A172 (cell line): ENCODE measurements at places on chromosomes 4 and X.

DNA sequence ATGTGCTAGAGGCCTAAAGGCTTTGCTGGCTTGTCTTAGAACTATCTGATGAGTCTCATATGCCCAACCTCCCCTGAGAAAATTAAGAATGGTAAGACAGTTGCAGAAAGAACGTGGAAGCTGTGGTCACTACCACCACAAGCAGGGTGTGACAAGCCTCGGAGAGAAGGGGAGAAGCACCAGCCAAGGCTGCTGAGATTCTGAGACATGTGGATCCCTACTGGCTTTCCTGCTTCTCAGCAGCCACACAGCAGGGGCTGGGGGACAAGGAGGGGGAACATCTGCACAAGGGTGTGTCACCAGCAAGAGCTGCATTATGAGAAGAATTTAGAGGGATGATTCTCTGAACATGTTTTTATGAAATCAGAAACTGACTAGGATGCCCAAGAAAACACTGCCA lies 19.4 kb downstream of the TAPT1 start:
- DNase-seq = no peak

GRCh38 chr4:130361616-130362015 lies 1265.7 kb downstream of the C4orf33 start:
- no peak for DNase-seq

DNA sequence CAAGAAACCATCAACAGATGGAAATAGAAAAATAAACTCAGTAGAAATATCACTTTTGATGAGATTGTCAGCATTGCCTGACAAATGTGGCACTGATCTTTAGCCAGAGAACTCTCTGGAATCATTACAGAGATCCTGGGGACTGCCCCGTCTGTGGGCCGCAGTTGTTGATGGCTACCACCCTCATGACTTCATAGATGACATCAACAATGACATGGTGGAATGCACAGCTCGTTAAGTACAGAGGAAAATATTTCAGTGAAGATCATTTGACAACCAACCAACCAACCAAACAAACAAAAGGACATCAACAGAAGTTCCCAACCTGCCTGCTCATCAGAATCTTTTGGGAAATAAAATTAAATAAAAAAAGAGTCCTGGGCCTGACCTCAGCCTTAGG lies 132.6 kb downstream of the UCHL1 start:
- DNase-seq = no peak

- DNase-seq = no peak
Observed at GRCh38 chr4:78737973-78738372, 38.2 kb upstream of the BMP2K start.

- no peak for DNase-seq
Observed at GRCh38 chrX:102846544-102847236, 90.4 kb upstream of the RAB40AL start.

DNA sequence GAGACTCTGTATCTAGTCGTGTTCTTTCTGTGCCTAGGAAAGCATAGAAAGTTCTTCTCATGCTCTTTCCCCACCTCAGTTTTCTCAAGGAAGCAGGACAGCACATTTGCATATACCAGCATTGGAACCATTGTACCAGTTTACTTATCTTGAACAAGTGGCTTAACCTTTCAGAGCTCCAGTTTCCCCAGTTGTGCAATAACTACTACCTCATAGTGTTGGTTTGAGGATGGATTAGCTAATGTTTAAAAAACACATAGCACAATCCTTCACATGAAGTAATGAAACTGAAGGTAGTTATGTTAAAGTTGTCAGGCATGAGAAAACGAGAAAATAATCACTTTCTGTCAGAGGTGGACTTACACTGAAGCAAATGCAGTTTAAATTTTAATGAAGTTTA lies 92.2 kb upstream of the H2AZ1 start:
- DNase-seq = no peak
